Left renal cortex interstitium (tissue), 4 donors: ENCODE measurements at places on chromosomes 7 and 10. TPM values are rescaled to one million over a fixed set of nuclear protein-coding genes. Genes with fewer than 3 reads are reported as not detected.

Gene C10orf53
- polyA plus RNA-seq: not detected

Gene CCDC172
- polyA plus RNA-seq: not detected

Gene FGFR2
- polyA plus RNA-seq: 105 TPM

Gene EIF3A
- polyA plus RNA-seq: 197 TPM

Gene ADIRF
- 22.9 TPM for polyA plus RNA-seq

Gene MMD2
- polyA plus RNA-seq: 0.13 TPM
